ENCODE measurements at places on chromosomes 6 and 20.

- DNase-seq, result no peak
These were observed 156.1 kb upstream of the LRFN2 start for GRCh38 chr6:40743226-40743625.

DNA sequence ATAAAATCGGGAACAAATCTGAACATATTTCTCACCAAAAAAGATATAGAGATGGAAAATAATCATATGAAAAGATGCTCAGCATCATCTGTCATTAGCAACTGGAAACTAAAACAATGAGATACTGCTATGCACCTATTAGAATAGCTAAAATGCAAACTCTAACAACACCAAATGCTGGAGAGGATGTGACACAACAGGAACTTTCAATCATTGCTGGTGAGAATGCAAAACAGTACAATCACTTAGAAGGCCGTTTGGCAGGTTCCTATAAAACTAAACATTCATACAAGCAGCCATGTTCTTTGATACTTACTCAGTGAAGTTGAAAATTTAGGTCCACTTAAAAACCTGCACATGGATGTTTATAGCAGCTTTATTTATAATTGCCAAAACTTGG is 67.0 kb downstream of the FAM50B start:
- DNase-seq, result no peak

DNA sequence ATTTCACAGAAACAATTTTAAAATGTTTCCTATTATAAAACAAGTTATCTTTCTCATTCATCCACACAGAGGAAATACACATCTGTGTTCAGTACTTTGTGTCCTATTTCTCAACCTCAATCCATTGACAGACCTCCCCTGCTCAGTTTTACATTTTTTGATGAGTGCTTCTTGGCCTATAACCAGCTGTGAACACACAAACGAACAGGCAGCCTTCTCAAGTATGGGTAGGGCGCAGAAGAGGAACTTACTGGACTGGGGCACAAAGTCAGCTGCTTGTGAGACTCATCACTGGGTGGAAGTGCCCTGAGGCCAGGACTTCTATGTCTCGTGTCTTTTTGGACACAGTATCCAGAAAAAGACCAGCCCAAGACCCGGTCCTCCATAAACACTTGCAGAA is 2.8 kb downstream of the RPS6KA2 start:
- no peak for DNase-seq

- DNase-seq, result no peak
These were observed 14.8 kb downstream of the CYP24A1 start for GRCh38 chr20:54158856-54159418.

DNA sequence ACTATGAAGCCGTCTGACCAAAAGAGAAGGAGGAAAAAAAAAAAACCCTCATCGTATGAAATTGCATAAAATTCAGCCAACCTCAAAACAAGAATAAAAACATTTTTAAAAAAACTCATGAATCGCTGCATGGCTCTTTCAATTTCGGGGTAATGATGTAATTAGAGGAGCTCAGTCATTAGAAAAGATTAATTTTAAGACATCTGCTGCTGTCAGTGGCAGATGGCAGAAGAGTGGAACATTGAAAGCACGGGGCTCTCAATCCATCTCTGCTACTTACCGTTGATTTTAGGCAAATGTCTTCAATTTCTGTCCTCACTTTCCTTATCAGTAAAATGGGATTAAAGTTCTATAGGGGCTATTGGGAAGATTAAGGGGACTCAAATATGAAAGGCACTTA is 79.1 kb downstream of the EYA2 start:
- DNase-seq, result no peak

- no peak for DNase-seq
These were observed 48.5 kb upstream of the CNKSR3 start for GRCh38 chr6:154558984-154559383.

DNA sequence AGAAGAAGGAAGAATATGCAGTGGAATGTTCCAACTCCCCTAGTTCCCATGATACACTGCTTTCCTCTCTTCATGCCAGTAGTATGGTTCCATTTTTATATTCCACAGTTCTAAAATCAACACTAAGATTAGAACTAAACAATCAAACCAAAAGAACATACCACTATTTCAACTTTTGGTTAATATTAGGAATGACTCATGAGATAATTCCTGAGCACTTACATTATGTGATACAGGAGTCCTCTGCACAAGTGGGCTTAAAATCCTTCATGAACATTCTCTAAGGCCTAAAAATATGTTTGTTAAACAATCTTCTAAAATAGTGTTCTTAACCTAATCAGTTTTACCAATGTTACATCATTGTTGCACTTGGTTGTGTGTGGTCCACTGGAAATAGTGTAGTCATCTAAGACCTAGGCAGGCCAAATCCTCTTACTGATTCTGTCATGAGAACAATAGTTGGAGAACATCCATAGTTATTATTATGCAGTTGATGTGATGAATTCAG is 30.3 kb upstream of the RCAN2 start:
- DNase-seq, result no peak

- no peak for DNase-seq
These were observed 7.4 kb downstream of the STK35 start for GRCh38 chr20:2108987-2109386.

DNA sequence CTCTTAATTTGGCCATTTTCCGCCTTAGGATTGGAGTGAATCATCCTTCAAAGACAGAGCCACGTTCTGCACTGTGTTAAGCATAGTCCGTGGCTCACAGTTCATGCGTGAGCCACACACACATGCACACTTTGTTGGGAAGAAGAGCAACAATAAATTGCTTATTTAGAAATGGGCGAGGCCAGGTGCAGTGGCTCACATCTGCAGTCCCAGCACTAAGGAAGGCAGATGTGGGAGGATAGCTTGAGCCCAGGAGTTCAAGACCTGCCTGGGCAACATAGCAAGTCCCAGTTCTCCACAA is 131.3 kb downstream of the ZDHHC14 start:
- DNase-seq, result no peak

GRCh38 chr6:52612336-52613054 is 35.6 kb upstream of the TRAM2 start:
- DNase-seq, result no peak

- DNase-seq, result no peak
These were observed 30.3 kb downstream of the RREB1 start for GRCh38 chr6:7138046-7138531.

GRCh38 chr6:11200356-11200755 is 32.1 kb downstream of the NEDD9 start:
- DNase-seq, result no peak

GRCh38 chr20:48393737-48394314 is 434.0 kb downstream of the PREX1 start:
- no peak for DNase-seq

DNA sequence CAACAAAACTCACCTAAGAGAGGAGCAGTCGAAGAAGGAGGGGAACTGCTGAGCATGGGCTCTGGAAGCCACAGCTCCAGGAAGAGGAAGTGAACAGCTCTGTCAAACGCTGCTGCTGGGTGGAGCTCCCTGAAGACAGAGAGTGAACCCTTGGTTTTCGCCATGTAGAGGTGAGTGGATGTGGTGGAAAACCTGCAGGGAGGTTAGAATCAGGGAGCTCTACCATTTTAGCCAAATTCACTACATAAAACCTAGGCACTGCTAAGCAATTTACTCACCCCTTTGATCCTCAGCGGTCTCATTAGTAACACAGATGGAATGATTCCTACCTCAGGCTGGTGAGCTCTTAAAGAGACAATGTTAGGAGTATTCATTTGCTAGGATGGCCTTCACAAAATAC is 19.4 kb upstream of the TFAP2A start:
- DNase-seq, result no peak

DNA sequence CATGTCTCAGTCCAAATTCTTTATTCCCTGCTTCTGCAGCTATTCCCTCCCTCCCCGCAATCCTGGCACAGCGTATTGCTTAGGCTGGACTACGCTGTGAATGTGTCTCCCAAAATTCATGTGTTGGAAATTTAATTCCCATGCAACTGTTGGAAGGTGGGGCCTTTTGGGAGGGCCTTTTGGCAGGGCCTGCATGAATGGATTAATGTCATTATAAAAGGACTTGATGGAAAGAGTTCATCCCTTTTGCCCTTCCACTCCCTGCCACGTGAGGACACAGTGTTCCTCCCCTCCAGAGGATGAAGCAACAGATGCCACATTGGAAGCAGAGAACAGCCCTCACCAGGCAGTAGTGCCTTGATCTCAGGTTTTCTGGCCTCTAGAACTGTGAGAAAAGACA is 20.4 kb upstream of the NOTCH4 start:
- DNase-seq, result no peak

GRCh38 chr20:61694682-61695081 is 371.0 kb downstream of the TAF4 start:
- DNase-seq, result no peak

- no peak for DNase-seq
These were observed 108.2 kb downstream of the HFE start for GRCh38 chr6:26195376-26195923.

- no peak for DNase-seq
These were observed 118.5 kb downstream of the GFRAL start for GRCh38 chr6:55445648-55446204.

DNA sequence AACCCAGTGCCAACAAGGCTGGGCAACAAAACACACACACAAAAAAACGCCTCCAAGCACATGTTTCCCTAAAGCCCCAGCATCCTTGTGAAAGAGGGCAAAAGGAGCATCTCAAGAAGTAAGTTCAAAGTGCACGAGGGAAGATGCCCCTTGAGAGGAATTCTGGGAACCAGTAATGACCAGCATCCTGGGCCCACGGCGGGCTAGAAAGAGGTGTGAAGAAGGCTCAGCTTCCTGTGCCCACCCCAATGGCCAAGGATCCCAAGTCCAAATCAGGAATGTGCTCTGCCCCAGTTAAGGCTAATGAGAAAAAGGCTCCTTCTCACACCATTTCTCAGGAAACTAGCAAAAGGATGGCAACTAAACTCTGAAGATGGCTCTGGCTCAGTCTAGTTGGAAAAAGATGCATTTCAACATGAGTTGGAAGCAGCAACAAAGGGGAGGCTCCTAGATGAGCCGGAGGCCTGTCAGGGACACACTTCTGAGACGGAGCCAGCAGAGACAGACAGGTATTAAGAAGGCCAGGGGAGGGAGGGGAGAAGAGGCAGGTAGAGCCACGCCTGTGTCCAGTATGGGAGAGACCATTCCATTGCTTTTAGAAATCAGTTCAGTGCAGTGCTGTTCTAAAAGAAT is 3.2 kb downstream of the RIMS4 start:
- DNase-seq, result no peak

DNA sequence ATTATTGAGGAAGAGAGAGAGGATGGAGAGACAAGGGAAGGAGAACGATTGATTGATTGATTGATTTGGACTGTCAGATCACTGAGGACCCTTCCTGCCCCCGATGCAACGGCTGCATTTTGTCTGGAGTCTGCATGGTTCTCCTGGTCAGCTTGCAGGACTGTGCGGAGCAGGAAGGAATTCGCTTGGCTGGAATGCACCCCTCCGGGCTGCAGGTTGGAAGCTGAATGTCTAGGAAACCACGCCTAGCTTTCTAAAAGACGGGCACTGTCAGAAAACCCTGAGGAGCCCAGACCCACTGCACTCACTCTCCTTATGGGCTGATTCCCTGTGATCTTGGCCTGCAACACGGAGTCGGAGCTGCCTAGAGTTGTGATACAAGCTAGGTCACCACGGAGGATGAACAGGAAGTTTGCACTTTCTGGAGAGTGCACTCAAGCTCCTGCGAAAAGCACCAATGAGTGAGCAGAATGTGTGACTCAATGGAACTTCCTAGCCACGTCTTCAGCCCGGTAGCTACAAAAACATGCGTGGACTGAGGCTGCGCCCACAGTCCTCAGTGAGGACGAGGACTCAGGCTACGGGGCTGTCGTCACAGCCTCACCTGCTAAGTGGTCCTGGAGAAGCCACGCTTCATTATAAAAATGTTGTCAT is 14.4 kb downstream of the DACT2 start:
- no peak for DNase-seq

GRCh38 chr6:16950302-16950701 is 151.5 kb upstream of the STMND1 start:
- no peak for DNase-seq

GRCh38 chr6:45741437-45742171 is 274.1 kb downstream of the CLIC5 start:
- DNase-seq, result no peak

DNA sequence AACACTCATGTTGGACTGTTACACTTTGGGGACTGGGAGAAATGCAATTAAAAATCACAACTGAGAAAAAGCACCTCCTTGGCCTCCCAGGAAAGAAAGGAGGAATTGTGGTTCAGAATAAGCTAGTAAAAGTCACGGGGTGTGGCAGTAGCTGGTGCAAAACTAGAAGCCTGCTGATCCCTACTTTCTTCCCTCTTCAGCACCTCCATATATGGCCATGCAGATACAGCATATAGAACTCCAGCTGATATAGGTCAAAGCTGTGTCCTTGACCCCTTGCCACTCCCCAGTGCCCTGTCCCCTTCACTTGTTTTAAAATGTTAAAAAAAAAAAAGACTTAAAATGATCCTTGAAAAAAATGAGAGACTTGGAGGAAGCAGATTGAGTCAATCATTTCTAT is 5.5 kb upstream of the FLRT3 start:
- DNase-seq, result no peak

DNA sequence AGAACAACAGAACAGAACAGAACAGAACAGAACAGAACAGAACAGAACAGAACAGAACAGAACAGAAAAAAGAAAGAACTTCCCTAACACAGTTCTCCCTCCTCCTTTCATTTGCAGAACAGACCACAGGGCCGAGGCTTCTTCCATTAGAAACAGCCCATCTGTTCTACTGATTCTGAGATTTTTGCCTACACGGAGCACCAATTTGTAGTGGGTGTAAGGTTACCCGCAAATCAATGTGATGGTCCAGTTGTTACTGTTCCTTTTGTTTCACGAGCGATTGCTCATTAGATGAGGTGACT is 734 bp upstream of the OGFRL1 start:
- DNase-seq, result no peak

DNA sequence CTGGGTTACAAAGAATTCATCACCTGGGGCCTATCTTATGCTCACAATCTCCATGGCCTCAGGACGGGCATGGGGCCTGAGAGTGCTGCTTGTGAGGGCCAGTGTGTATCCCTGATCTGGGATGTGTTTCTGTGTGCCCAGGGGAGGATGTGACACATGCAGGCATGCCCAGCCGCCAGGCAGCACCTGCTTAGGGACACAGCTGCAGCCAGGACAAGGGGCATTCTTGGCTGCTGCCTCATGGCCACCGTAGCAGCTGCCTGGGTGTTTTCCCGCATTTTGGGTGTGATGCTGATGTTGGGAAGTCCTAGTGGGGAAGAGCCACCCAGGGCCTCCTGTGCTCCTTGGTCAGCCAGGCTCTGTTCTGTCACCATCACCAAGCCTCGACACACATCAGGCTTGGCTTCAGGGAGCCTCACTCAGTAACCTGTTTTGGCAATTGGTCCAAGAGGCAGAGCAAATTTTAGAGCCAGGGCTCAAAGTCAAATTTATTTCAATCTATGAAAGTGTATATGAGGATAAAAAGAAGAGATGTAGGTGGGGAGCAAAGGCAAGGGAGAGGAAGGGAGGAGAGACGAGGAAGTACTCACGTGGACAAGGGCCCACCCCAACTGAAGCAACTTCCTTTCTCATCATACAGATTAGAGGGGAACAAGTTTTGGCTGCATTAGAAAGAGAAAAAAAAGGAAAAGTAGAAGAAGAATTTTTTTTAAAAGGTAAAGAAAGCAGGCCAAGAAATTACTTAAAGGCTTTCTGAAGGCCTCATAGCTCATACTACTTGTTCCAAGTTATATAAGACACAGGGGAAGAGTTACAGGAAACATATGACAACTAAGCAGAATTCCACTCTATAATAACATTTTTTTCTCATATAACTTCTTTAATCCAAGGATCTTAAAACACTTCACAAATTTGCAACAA is 269.9 kb upstream of the SUPT3H start:
- DNase-seq, result no peak

GRCh38 chr6:18308070-18308735 is 43.9 kb upstream of the DEK start:
- no peak for DNase-seq

GRCh38 chr6:50850223-50851048 is 31.8 kb downstream of the TFAP2B start:
- DNase-seq, result peak; percentile 53

Data from NCI-H1417 treated with DMSO at 0.1 percent for 48 hours (cell line).